ENCODE measurements at places on chromosomes 1 and 21. TPM values are rescaled to one million over a fixed set of nuclear protein-coding genes. Genes with fewer than 3 reads are reported as not detected.

- DNase-seq, result peak; percentile 15
These were observed 61.0 kb upstream of the ATP1A1 start for GRCh38 chr1:116311756-116312680.

The AMIGO1 gene
- total RNA-seq, result 10.3 TPM

DNA sequence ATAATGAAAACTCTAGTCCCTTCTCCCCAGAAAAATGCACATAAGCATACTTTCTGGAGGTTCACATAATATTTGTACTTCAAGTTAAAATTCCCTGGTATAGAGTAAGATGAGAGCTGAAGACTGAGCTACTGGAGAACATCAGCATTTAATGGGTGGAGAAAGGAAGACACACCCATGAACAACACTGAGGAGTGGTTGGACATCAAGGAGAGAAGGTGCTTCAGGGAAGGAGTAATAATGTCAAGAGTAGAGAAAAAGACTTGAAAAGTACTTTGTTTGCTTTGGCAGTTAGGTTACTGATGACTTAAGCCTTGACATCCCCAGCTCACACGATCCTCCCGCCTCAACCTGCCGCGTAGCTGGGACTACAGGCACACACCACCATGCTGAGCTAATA is 21.9 kb downstream of the PEA15 start:
- DNase-seq, result no peak

The ABL2 gene
- 36.5 TPM for total RNA-seq

The TSTD1 gene
- total RNA-seq, result 42.6 TPM

The MMP23B gene
- 0.31 TPM for total RNA-seq

GRCh38 chr1:26863685-26864077 is 732 bp downstream of the SFN start:
- no peak for DNase-seq

- DNase-seq, result no peak
These were observed 47.3 kb upstream of the FGGY start for GRCh38 chr1:59249396-59250137.

DNA sequence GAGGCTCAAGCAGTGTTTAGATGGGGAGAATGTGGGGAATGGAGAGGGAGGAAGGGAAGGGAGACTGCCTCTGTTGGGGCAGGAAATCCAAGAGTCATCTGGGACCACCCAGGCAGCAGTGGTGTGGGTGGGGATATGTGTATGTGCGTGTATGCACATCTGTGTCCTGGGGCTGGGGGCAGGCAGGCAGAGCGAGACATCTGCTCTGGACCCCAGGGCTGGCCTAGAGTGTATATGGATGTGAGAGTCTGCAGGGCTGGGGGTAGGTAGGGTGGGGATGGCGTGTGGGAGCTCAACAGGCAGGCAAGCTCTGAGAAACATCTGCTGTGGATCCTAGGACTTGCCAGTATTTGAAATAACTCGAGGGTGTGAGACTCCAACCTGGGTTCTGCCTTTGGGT is 3.5 kb downstream of the PTCH2 start:
- no peak for DNase-seq

- DNase-seq, result peak; percentile 15
These were observed 666 bp upstream of the BEND5 start for GRCh38 chr1:48777219-48777895.

- DNase-seq, result no peak
These were observed 77.9 kb downstream of the GALNT2 start for GRCh38 chr1:230144758-230145504.

DNA sequence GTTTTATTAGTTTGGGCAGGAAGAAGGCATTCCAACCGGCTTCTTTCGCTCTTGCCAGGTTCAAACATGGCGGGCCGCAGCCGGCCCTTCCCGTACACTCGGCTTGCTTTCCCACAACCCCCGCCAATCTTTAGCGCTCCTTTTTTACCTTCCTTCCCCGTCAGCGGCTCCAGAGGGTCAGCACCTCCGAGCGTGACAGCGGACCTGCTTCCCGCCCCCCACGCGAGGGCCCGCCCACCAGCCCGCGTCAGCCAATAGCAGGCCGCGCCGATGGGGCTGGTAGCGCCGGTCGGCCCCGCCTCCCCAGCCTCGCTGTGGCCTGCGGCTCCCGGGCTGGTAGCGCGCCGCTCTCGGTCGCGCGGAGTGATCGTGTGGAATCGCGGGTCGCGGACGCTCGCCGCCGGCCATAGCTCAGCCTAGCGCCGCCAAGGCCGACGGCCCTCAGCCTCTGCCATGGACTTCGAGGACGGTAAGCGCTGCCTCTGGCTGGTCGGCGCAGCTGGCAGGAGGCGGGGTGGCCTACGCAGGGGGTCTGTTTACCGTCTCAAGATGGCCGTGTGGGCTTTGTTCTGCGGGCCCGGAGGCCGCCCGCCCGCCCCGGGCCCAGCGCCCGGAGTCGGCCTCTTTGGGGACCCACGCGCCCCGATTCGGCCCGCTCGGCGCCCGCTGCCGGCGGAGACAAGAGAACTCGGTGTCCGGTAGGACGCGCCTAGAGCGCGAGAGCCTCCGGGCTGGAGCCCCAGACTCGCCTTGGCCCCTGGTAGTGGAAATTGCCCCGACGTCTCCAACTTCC is at the start of gene ZNF326:
Gene ZNF326 (plus strand): TSS at position 306 of the 793 bp plus-strand sequence. CDS start 148 bp downstream, at position 454.
- peak; percentile 94 for DNase-seq

The CTXND2 gene
- total RNA-seq, result not detected

DNA sequence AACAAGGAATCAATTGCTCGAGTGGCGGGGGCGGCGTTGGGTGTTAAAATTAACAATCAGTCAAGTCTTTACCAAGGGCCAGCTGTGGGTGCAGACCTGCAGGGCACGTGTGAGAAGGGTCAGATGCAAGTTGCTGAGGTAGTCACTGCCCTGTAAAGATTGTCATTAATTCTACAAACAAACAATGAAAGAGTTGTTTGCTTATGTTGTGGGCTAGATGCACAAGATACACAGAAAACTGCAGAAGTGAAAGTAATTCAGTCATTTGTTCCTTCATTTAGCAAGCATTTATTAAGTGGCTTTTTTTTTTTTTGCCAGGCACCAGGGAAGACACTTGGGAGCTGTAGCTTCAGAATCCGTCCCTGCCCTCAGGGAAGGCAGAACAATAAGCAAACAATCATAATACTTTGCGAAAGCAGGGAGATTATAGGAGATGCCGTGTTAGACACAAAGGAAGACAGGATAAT is 79.5 kb downstream of the NR5A2 start:
- no peak for DNase-seq

GRCh38 chr1:15696956-15697521 is 12.9 kb downstream of the PLEKHM2 start:
- DNase-seq, result no peak

The ZBTB37 gene
- total RNA-seq, result 52.7 TPM

DNA sequence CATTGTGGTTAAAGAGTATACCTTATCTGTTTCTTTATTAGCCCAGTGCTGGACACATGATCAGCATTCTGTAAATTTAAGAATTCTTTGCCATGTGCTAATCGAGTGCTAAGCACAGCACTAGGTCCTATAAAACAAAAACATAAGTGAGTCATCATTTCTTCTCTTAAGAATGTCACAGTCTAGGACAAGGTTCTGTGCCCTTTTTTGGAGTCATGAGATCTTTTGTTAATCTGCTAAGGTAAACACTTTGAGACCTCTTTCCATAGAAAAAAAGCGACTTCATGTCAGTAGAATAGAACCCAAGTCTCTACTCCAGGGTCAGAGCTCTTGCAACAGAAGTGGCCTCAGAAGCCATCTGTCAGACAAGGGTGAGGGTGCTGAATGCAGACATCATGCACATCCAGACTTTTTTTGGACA is 70.0 kb upstream of the NFIA start:
- DNase-seq, result no peak

GRCh38 chr1:37622131-37622530 is 12.6 kb downstream of the RSPO1 start:
- no peak for DNase-seq

DNA sequence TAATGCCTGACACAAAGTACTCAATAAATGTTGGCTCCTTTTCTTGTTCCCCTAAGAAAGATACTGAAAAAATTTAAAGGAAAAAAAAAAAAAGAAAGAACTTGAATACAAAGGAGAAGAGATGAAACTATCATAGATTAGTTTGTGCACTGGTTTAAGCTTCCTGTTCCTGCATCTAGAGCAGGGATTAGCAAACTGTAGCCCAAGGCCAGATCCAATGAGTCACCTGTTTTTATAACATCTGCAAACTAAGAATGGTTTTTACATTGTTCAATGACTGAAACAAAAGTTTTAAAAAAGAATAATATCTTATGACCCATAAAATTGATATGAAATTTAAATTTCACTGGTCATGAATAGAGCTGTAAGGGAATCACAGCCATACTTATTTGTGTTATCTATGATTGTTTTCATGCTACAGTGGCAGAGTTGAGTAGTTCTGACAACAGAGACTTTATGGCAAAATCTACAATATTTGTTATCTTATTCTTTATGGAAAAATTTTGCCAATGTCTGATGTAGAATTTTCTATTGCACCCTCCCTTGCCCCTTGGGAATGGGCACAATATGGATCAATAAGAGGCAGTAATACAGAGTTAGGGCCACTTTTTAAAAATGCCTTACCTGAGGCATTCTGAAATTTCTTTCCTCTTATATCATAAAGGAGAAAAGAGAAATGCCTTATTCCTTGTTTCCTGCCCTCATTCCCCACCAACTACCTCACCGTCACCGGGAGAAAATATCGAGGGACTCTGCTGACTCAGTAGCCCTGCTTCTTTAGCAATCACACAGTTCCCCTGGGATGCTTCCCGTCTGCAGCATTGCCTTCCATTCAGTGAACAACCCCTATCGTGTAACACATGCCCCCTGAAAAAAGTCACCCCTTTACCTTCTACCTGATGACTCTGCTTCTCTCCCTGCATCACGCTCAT is 50.6 kb downstream of the WDR64 start:
- no peak for DNase-seq

The MYCL gene
- total RNA-seq, result 12.5 TPM

- DNase-seq, result no peak
These were observed 7.5 kb downstream of the SLX9 start for GRCh38 chr21:44947111-44947929.

GRCh38 chr1:168739908-168740307 is 10.9 kb upstream of the DPT start:
- no peak for DNase-seq

The TNFRSF9 gene
- total RNA-seq, result not detected

The KRTCAP2 gene
- total RNA-seq, result 59.0 TPM

GRCh38 chr1:24991697-24992096 is 61.6 kb upstream of the RUNX3 start:
- DNase-seq, result no peak

DNA sequence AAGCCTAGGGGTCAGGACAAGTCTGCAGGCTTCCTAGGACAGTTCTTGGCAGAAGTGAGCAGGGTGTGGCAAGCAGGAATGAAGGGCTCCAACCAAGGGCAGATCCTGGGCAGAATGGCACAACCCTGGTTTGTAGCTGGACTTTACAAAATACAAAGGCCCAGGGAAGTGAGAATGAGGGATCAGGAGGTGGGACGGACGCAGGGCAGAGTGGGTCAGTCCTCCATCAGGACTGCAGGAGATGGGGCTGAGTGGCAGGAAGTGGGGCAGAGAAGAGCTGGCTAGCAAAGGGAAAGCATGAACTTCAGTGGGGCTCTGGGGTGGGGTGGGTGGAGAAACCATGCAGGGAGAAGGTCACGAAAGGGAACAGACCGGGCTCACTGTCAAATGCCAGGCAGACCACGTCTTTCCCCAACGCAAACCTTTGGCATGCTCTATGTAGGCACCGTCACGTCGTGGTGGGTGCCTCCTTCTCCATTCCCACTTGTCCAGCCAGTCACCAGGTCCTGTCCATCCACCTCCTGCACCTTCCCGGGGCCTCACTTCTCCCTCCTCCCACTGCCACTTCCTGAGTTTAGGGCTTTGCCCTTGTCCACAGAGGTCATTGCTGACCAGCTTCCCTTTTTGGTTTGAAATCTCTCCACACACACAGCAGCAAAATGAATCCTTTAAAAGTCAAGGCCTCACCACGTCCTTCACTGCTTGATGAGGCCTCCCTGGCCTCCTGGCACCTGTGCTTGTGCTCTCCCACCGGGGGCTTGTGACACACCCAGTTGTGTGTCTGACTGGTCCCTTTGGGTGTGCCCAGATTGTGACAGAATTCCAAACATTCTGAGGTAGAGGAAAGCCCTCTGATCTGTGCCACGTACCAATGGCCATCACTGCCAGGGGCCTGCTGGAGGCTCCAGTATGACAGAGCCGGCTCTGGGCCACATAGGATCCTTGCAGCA is 8.7 kb upstream of the CLDN19 start:
- no peak for DNase-seq

The HRNR gene
- not detected for total RNA-seq

The SLC45A3 gene
- total RNA-seq, result 4.4 TPM

GRCh38 chr1:224273641-224274040 is 56.3 kb downstream of the NVL start:
- DNase-seq, result no peak
